WERI-Rb-1 (cell line): ENCODE measurements at places on chromosomes 3 and 15.
A peak's percentile ranks its signal among the peaks of the same experiment; 100 is the strongest.

DNA sequence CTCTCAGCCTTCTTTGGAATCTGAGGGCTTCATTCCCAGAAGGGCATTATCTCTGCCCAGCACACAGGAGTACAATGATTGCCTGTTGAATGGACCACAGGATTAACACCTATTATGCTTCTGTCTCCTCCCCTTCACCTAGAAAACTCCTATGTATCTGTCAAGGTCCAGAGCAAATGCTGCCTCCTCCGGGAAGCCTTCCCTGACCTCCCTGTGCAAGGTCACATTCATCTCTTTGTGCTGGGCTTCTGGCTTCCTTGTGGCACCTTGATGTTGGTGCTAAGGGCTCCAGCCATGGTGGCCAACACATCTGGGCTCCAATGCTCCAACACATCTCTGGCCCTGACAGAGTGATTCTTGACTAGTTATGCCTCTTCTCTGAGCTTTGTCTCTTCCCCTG lies 49.9 kb upstream of the ATP2B2 start:
- no peak for DNase-seq

DNA sequence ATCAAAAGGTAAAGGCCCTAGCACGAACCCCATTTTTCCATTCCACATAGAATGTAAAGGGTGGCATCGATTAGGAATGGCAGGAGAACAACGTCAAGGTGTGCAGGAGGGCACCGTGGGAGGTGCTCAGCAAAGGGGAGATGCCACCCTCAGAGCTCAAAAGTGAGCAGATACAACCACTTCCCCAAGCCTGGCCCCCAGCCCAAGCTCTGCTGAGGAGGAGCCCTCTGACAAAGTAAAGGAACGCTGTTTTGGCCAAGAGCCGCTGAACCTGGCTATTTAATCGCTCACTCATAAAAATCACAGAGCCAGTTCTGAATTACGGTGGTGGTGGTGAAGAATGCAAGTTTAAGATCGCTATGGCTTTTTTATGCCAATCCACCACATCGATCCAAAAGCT lies 12.4 kb downstream of the GNB5 start:
- DNase-seq: no peak

- no peak for DNase-seq
Observed at GRCh38 chr3:183583331-183584245, 28.1 kb upstream of the KLHL6 start.

DNA sequence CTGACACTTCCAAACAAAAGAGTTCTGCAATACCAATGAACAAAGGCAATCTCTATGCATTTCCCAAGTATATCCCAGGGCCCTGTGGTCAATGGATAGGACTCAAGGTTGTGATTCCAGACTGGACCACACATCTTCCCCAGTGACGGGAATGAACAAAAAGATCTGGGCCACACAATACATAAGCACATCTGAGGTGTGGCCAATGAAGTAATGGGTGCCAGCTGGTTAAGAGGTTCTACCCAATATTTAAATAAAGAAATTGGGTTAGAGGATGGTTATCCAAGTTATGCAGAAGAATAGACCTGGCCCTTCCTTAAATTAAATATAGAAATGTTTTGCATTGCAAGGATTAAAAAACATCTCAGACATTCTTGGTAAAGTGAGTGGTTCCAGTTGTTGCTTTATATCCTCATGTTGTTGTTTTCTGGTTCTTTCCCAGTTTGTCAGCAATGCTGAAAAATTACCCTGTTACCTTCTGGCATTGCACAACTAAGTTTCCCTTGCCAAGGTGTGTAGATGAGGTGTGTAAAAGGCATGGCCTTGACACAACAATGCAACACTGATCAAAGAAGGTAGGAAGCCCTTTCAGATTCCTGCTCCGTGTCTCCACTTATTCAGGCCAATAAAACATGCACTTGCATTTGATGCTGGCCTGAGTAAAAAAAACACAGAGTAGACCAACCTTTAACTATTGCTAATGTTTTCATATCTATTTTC lies 86.5 kb downstream of the PRICKLE2 start:
- no peak for DNase-seq

- no peak for DNase-seq
Observed at GRCh38 chr15:58224068-58224467, 85.9 kb downstream of the AQP9 start.

DNA sequence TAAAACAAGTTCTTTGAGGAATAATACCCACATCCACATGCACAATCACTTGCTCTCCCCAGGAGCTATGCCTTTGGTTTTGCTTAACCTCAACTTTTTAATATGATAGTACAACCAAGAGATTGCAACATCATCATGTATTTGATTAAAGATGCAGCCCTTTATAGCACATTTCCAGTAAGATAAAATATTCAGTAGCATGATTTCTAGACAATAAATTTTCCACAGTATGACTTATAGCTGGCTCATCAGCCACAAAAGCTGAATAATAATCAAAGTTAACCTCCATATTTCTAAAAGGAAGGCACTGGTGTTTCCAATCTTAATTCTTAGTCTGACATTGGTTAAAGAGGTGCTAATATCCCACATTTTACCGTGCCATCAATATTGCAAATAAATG lies 622.5 kb downstream of the TBL1XR1 start:
- no peak for DNase-seq

GRCh38 chr15:57533448-57533799 lies 58.3 kb upstream of the MYZAP start:
- DNase-seq: no peak

DNA sequence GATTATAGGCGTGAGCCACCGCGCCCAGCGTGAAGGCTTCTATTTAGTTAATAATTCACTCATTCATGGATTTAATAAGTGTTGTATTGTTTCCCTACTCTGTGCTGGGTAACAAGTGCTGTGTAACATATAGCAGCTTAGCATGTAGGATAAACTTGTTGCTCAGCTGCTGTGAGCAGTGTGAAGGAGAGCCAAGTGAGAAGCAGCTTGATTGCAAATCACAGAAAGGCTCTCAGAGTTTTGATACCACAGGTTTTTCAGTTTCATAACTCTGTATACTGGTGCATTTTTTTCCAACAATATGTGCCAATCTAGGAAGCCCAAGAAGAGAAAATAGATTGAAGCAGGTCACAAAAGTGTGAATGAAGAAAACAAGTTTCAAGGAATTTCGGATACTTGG lies 48.4 kb downstream of the AGTR1 start:
- DNase-seq: no peak

GRCh38 chr3:142705198-142705597 lies 18.6 kb upstream of the TRPC1 start:
- DNase-seq: no peak

- peak; percentile 83 for DNase-seq
Observed at GRCh38 chr3:126357295-126358037, at the start of gene KLF15. TSS of gene KLF15 (minus strand) at chr3:126357408. CDS start at chr3:126352922, 4,486 bp downstream.

DNA sequence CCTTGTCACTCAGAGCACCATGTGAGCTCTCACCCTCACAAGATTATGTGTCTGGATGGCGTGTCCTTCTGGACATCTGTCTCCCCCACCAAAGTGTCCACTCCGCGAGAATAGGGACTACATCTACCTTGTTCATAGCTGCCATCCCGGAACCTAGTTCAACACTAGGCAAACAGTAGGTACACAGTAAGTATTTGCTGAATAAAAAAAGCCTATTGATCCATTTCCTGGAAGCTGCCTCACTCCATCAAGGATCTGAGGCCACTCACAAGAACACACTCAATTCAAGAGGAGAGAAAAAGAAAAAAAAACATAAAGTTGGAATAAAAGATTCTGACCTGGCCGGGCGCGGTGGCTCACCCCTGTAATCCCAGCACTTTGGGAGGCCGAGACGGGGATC lies 11.2 kb upstream of the ALAS1 start:
- no peak for DNase-seq

DNA sequence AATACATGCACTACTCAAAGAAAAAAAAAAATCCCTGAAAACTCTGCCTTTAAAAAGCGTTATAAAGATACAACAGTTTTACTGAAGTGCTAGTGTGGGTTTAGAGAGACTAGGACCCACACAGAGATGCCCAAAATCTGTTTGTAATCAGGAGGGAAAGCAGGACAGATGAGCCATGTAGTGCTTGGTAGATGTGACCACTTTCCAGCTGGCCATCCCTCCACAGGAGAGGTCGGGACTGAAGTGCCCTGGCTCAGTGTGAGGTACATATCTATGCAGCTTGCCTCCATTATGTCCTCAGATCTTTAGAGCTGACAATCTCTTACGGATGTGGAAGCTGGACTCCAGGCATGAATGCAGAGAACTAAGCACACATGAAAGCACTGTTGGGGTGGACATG lies 57.5 kb upstream of the NANOGP8 start:
- no peak for DNase-seq

- no peak for DNase-seq
Observed at GRCh38 chr15:93779341-93779740, 452.0 kb upstream of the MCTP2 start.

GRCh38 chr3:183489455-183490210 lies 61.2 kb upstream of the MCF2L2 start:
- no peak for DNase-seq

DNA sequence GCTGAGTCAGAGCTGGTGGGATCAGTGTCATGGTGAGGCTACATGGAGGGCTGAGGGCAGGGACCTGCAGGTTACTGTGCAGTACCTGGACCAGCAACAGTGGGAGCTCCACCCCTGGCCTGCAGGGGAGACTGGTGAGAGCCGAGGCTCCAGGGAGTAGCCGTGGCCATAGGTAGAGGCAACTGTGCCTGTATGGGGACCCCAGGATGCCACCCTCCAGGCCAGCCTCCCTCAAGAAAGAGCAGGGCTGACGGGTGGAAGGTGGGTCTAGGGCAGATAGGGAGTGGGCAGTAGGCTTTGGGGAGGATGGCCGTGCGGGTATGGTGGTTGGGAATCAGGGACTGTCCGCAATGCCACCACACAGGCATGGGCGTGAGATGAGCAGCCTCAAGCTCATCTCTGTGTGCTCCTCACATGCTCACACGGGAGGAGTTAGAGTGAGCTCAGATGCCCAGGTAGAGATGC lies 35.5 kb downstream of the FBLN2 start:
- DNase-seq: no peak

DNA sequence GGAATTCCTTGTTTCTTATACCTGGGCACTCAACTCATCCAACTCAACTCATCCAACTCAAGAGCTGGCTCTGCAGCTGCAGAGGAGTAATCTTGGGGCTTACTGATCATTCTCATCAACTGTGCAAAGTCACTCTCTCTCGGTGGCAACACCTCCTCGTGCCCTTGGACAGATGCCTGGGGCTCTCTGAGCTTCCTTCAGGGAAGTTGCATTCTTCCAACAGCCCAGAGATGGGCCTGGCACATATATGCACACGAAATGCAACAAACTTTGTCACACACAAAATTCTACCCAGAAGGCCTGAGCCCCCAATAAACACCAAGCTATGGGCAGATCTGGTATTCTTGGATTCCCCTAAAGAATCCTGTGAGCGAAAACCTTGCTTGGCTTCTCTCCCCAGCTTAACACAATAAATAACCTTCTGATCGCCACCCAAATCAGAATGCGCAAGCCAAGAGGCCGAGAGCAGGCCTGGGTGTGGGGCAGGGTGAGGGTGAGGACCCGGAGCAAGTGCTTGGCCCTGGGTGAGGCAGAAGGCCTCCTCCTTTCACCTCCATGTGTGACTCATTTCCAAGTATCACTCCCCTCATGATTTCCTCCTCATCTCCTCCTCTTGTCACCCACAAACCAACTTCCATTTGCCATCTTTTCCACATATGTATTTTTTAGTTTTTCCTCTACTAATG lies 15.4 kb downstream of the TGM5 start:
- DNase-seq: no peak

DNA sequence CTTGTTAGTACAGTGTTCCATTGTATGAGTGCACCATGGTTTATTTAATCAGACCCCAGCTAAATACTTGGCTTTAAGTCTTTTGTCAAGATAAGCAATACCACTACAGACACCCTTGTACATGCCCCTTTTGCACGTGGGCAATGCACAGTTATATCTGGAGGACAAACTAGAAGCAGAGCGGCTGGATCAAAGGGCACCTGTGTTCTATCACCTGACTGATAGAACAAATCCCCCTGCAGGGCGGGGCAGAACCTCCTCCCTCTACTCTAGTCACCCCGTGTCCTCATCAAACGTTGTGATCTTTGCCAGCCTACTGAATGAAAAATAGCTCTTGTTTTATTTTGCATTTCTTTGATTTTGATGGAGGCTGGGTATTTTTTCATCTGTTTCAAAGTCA lies 314.9 kb downstream of the TLE3 start:
- DNase-seq: peak; percentile 26

DNA sequence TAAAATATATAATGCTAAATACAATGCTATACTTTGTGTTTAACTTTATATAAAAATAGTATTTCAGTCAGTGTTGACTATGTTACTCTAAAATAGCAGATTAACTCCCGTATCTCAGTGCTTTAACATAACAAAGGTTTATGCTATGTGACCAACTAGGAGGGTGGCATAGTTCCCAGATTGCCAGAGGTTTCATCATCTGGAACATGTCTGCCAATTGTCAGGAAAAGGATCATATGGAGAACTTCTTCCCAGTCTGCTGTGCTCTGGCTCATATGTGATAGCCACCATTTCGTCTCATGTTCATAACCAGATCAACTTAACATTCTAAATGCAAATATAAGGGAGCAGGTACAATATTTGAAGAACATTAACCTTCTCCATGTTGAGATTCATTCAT lies 720.2 kb downstream of the MCTP2 start:
- no peak for DNase-seq
